Colonic mucosa (tissue), 4 donors: ENCODE measurements at places on chromosomes 2 and 18. TPM values are rescaled to one million over a fixed set of nuclear protein-coding genes. Genes with fewer than 3 reads are reported as not detected.

CHMP1B gene
- total RNA-seq = 42.3 TPM

DNA sequence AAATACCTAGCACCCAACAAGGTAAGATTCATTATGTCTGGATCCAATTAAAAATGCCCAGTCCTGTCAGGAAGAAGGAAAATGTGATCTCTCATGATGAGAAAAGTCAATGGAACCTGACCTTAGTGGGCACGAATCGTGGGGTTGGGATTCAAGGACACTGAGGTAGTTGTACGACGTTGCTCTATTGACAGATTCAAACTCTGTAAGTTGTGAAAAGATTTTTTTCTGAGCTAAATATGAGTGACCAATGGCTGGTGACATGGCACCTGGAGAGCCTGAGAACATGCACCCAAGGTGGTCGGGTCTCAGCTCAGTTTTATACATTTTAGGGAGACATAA is 148.2 kb downstream of the NDUFA10 start:
- H3K4me3 ChIP-seq = no peak overlapping the region
- H3K4me1 ChIP-seq = no peaks in the 10 kb centered on the region
- H3K27ac ChIP-seq = no peak overlapping the region
- no peaks in the 10 kb centered on the region for H3K36me3 ChIP-seq
- H3K27me3 ChIP-seq = no peaks in the 10 kb centered on the region

GRCh38 chr2:148044322-148044721 is 23.4 kb downstream of the MBD5 start:
- no peaks in the 10 kb centered on the region for H3K27me3 ChIP-seq
- no peak for DNase-seq
- no peak overlapping the region for H3K4me3 ChIP-seq
- no peaks in the 10 kb centered on the region for H3K36me3 ChIP-seq
- H3K4me1 ChIP-seq = no peaks in the 10 kb centered on the region
- no peak overlapping the region for H3K27ac ChIP-seq

GCC2 gene
- 101 TPM for total RNA-seq

DSC2 gene
- total RNA-seq = 141 TPM

GCKR gene
- 0.22 TPM for total RNA-seq

SLC5A7 gene
- total RNA-seq = not detected

- H3K4me3 ChIP-seq = no peak overlapping the region
- H3K36me3 ChIP-seq = no peaks in the 10 kb centered on the region
- H3K27me3 ChIP-seq = no peaks in the 10 kb centered on the region
- no peak overlapping the region for H3K27ac ChIP-seq
- no peaks in the 10 kb centered on the region for H3K4me1 ChIP-seq
These were observed 17.8 kb upstream of the TMEM131 start for GRCh38 chr2:98013407-98014042.
